ENCODE measurements at places on chromosomes 2 and 18.
A peak's percentile ranks its signal among the peaks of the same experiment; 100 is the strongest.

- DNase-seq: no peak
Measured at GRCh38 chr2:137981112-137981656, 16.9 kb downstream of the HNMT start.

- peak; percentile 38 for DNase-seq
Measured at GRCh38 chr2:60735496-60736250, 20.4 kb upstream of the PAPOLG start.

- DNase-seq: no peak
Measured at GRCh38 chr2:101754618-101755017, 57.1 kb downstream of the MAP4K4 start.

DNA sequence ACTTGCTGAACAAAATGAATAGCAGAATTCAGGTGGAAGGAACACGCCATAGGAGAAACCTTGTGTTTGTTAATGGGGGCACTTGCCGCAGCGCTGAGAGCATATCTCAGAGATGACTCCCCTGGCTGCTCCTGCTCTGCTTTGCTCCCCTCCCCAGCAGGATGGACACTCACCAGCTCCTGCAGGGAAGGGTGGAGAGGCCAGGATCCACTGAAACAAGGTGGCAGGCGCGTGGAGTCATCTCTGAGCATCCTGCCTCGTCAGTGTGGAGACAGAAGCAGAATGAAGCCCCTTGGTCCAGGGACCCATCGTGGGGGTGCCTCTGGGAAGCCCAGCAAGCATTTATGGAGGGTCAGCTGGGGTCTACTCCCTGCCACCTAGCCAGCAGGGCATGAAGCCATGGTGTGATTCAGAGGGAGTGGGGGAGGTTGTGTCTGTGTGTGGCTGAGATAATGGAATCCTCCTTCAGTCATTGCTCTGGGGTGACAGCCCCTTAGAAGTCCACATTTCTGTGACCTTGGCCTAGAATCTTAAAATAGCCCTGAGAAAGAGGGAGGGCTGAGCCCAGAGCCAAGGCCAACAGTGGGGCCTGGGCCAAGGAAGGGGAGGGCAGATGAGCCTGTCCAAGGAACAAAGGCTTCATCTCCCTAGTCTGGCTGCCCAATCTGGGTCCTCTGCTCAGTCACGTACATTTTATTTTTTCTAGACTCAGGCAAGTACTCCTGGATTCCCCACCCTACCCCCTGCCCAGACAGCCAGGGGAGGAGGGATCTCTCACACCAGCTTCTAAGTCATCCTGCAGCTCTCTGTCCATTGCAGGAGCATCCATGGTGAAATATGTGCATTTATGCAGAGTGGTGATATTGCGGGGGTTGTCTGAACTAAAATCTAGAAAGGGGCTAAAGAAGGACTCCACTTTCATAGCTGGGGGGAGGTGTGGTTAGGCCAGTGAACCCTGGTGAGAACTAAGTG lies 215.4 kb downstream of the ZBTB7C start:
- no peak for DNase-seq

- no peak for DNase-seq
Measured at GRCh38 chr2:174332217-174332963, 2.4 kb upstream of the SP9 start.

- DNase-seq: no peak
Measured at GRCh38 chr2:197207598-197207997, 103.0 kb downstream of the ANKRD44 start.

DNA sequence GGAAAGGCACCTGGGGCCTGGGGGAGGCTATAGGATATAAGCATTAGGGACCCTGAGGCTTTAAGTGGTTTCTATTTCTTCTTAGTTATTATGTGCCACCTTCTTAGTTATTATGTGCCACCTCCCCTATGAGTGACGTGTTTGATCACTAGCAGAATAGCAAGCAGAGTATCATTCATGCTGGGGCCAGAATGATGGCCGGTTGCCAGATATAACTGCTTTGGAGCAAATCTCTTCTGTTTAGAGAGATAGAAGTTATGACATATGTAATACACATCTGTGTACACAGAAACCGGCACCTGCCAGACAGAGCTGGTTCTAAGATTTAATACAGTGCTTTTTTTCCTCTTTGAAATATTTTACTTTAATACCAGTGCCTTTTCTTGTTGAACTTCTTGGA lies 29.4 kb downstream of the LIPG start:
- DNase-seq: no peak

- DNase-seq: no peak
Measured at GRCh38 chr2:213002383-213002782, 149.0 kb downstream of the IKZF2 start.

GRCh38 chr2:27980242-27980641 lies 89.7 kb downstream of the BABAM2 start:
- DNase-seq: peak; percentile 65

- DNase-seq: peak; percentile 33
Measured at GRCh38 chr18:10131081-10131459, 217.3 kb downstream of the VAPA start.

DNA sequence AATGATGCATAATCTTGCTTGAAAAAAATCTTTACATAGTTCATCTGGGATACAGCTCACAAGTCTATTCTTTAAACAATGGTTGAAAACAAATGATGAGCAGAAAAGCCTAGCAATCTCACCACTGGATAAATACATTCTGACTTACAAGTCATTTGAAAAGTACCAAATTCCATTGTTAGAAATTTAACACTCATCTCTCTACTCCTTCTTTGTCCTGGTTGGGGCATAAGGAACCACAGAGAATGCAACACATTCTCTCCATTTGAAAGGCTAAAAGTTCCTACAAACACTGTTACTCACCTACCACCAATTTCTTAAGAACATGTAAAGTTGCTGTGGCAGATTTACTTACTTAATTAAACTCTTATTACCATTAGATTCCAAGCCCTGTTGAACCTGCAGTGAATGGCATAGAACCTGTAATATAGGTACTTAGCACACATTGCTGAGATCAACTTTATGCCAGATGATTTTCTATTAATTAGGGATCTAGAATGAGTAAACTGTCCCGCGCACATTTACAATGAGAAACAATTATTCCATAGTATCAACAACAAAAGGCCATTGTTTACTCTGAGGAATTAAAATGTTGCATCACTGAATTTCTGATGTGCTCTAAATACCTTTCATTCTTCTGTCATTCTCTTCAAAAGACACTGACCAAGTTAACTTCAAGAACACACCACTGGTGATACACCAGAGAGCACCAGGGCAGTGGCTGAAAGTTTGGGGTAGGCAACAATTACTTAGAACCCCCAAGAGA lies 69.6 kb downstream of the CABYR start:
- peak; percentile 67 for DNase-seq

DNA sequence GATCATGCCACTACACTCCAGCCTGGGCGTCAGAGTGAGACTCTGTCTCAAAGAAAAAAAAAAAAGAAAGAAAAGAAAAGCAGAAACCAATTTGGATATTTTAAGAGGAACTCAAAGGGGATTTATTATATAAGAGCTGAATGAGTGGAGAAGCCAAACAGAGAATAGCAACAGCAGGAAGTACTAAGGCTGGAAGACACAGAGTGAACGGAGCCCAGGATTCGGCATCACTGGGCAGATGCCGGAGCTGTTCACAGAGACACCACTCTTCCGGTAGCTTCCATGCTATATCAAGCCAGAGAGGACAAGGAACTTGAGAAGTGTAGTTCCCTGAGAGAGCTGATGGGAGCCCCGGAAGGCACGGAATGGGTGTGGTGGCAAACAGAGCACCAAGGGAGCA lies 47.0 kb upstream of the CABLES1 start:
- DNase-seq: no peak

DNA sequence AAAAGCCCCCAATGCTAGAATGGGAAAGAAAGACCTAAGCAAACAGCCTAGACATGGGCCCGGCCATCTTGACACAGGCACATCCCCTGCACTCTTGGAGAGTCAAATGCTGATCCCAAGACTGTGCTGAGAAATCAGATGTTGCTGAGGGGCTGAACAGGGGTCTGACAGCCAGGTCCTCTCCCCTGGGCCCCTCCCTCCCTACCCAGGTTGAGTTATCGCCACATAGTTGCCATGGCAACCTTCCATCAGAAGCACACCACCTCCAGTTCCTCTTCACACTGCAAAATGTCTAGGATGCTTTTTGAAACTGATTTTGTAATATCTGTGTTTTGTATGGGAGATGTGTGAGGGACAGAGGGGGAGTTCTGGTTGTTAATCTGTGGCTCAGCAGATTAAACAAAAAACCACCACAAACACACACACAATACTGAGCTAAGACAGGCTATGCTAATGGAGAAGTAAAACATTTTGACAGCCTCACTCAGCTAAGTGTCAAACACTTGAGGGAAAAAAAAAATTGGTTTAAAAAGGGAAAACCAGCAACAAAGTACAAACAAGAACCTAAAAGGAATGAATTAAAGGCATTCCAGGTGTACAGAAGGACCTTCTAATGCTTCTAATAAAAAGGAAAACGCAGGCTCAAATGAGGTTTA lies 88.2 kb downstream of the TMEM163 start:
- no peak for DNase-seq

DNA sequence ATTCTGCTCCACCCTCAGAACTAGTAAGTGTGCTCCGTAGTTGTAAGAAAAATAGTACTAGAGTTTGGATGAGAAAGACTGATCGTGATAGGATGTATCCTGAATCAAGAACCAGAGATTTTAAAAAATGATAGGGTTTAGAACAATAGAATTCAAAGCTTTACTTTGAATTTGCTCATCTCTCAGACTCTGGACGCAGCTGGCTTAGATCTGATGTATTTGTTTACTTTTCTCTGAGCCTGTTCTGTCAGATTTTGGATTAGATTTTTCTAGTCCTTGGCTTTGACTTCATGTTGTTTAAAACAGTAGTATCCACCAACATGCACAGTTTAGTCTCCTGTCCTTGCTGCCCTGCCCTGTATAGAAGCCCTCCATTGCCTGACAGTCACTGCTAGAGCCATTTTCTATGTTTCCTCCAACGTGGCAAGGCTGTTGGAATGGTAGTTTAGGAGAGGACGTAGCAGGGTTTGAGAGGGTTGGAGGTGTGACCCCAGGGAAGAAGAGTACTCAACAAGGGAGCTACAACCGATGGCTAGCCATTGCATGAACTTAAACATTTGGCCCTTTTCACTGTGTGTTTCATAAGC lies 92.4 kb downstream of the MYO3B start:
- no peak for DNase-seq

GRCh38 chr18:48939205-48940097 lies 11.3 kb downstream of the SMAD7 start:
- no peak for DNase-seq

- peak; percentile 9 for DNase-seq
Measured at GRCh38 chr18:41096504-41096903, 858.5 kb upstream of the PIK3C3 start.

DNA sequence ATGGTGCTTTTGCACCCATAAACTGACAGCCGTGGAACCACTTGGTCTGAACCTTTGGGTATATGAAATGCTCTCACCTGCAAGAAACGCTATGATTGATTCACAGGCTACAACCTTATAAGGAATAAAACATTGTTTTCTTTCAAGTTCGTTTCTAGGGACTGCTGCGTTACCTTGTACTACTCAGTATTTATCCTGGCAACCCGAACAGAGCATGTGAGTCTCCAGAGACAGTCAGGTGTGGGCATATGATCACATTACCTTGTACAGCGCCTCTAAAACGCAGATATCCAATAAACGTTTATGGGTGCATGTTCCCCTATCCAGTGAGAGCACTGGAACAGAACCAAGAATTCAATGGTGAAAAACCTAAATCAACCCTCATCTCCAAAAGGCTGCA lies 1.7 kb downstream of the CCBE1 start:
- DNase-seq: no peak

GRCh38 chr2:152462779-152463178 lies 127.8 kb downstream of the FMNL2 start:
- DNase-seq: no peak

- no peak for DNase-seq
Measured at GRCh38 chr2:8412586-8412985, 269.3 kb upstream of the ID2 start.

- peak; percentile 46 for DNase-seq
Measured at GRCh38 chr18:76528477-76529432, 33.7 kb upstream of the ZNF516 start.

- peak; percentile 60 for DNase-seq
Measured at GRCh38 chr18:12990641-12990966, 558 bp upstream of the CEP192 start.

DNA sequence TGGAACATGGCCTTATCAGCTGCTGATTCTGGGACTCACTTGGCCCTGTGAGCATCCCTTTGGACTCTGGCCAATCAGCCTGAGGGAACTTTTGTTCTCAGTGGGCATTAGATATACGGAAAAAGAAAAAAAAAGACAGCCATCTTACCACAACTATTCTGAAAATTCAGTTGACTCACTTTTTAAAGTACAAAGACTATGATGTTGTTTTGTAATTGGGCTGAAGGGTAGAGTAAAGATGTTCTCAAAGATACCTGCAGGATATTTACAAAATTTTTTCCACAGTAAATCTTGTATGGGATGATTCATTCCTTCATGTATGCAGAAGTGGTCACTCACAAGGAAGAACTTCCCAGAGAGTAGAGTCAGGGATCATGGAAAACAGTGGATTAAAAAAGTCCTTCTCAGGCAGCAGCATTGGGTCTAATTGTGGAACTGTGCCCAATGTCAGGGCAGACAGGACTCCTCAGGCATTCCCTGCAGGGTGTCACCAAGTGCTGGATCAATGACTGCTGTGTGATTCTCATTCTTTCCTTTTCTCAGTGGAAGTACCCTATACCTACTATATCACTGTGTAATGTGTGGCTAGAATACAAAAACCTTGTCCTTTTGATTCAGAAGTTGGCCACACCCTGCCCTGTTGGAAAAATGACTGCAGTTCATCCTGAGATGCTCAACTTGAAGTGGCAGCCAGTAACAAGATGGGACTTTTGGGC lies 35.4 kb downstream of the SULT1C4 start:
- DNase-seq: peak; percentile 88

DNA sequence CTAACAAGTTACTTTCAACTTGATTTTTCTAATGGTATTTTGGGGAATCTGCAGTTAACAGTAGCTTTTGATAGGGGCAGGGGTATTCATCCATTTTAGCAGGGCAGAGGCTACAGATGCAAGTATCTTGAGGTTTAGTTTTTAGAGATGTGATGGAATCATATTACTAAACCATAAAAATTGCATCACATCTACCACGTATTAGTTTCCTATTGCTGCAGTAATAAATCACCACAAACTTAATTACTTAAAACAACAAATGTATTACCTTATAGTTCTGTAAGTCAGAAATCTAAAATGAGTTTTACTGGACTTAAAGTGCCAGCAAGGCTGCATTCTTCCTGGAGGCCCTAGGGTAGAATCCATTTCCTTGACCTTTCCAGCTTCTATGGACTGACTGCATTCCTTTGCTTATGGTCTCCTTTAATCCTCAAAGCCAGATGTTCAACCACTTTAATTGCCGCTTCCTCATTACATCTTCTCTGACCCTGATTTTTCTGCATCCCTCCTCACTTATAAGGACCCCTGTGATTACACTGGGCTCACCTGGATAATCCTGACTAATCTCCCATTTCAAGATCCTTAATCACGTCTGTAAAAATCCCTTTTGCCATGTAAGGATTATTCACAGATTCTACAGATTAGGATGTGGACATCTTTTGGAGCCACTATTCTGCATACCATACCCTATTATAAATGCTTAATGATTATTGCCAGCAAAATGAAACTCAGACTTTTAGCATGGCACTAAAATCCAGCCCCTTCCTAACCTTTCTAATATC lies 21.9 kb upstream of the EXOC6B start:
- no peak for DNase-seq

GRCh38 chr2:133682906-133683305 lies 114.6 kb upstream of the NCKAP5 start:
- DNase-seq: no peak
